ENCODE measurements at places on chromosomes 1 and 21. TPM values are rescaled to one million over a fixed set of nuclear protein-coding genes. Genes with fewer than 3 reads are reported as not detected.

OR6Y1 gene
- total RNA-seq: not detected

TLR5 gene
- total RNA-seq: 30.9 TPM

GRCh38 chr1:5585256-5585655, 407.0 kb downstream of the NPHP4 start:
- no peak overlapping the region for H3K27ac ChIP-seq
- DNase-seq: no peak
- no peaks in the 10 kb centered on the region for H3K4me1 ChIP-seq
- no peaks in the 10 kb centered on the region for H3K36me3 ChIP-seq

DNA sequence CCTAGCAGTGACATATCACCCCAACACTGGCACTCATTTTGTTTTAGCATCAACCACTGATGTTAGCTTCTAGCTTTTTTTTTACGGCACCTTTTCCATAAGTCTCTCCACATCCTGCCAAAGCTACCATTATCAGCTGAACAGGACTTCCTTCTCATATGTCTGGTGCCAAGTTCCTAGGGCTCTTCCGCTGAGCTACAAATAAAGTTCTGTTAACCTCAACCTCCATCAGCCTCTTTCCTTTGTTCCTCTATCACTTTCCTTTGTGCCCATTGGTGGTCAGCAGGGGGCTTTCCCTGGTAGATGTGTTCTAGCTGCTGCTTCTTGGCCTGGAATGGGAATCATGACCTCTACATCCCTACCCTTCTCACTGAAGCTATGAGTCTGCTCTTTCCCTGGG, 163.8 kb downstream of the FAF1 start:
- DNase-seq: no peak
- H3K27me3 ChIP-seq: no peaks in the 10 kb centered on the region
- H3K36me3 ChIP-seq: no peaks in the 10 kb centered on the region
- peaks cover 9% of the 10 kb centered on the region for H3K4me1 ChIP-seq
- no peak overlapping the region for H3K27ac ChIP-seq
- H3K4me3 ChIP-seq: no peak overlapping the region

DNA sequence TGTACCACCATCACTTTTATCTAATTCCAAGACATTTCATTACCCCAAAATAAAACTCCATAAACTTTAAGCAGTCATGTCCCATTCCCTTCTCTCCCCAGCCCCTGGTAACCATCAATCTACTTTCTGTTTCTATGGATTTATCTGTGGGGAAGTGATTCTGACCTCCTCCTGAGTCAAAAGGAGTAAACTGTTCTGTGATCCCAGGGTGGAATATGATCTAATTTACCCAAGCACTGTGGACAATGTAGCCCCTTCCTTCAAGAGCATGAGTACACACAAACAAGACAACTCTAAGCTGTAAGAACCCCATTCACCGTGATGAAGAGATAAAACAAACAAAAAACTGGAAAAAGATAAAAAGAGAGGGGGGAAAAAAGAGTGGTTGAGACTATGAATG, 77.9 kb downstream of the PLPP3 start:
- H3K4me1 ChIP-seq: peaks cover 16% of the 10 kb centered on the region
- H3K27ac ChIP-seq: no peak overlapping the region
- DNase-seq: no peak

GRCh38 chr1:247056071-247056470, 22.5 kb downstream of the ZNF670 start:
- no peaks in the 10 kb centered on the region for H3K27me3 ChIP-seq
- no peak overlapping the region for H3K27ac ChIP-seq
- DNase-seq: no peak
- H3K4me1 ChIP-seq: no peaks in the 10 kb centered on the region

Data from ovary (tissue), 10 donors.